ENCODE measurements at places on chromosomes 16 and 17. TPM values are rescaled to one million over a fixed set of nuclear protein-coding genes. Genes with fewer than 3 reads are reported as not detected.

DNA sequence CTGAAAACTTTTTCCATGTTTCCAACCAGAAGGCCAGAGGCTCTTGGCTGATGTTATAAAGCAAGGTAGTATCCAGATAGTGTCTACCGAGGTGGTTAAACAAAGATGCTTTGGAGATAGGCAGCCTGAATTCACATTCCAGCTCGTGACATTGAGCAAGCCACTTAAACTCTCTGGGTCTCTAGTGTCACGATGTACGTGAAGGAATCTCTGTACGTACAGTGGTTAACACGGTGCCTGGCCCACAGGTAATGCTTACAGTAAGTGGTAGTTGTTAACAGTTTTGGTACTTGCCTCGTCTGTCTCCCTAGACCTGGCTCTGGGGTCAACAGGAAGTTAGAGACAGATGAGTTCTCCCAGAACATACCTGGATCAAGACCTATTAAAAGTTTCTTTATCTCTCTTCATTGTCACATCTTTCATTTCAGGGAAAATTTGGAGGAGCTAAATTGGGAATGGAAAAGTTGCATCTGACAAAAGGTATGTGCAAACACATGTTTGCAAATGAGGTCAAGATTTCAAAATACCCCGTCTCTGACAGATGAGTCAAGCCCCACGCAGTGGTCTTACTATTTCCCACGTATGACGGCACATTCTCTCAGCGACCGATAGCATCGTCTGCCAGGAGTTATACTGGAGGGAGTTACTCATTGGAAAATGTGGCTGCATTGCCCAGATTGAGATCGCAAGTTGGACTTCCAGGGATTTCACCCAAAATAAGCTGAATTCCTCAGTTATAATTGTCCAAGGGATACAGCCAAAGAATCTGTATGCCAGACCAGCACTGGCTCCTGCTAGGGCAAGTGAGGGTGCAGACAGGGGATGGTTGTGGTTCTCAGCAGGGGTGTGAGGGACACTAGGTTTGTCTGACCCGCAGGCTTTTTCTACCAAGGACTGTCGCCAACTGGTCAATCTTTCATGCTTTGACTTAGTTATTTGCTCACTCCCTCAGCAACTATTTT is 18.9 kb upstream of the MYH10 start:
- no peak for DNase-seq

DNA sequence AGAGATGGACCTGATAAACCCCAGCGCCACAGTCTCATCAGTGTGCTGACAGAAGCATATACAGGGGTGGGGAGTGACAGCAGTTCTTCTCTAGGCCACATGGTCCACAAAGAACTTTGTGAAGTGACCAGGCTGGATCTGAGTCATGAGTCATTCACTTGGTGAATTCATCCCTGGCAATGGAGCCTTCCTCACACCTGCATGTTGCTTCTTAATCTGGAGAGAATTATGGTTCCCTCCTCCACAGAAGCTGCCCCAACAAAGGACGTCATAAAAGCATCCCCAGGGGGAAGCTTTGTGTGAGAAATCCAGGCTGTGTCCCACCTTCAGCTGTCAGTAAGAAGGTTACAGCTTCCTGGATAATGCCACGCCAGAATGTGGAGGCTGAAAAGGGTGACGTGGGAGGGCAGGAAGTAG is 215.6 kb upstream of the MAF start:
- no peak for DNase-seq

DNA sequence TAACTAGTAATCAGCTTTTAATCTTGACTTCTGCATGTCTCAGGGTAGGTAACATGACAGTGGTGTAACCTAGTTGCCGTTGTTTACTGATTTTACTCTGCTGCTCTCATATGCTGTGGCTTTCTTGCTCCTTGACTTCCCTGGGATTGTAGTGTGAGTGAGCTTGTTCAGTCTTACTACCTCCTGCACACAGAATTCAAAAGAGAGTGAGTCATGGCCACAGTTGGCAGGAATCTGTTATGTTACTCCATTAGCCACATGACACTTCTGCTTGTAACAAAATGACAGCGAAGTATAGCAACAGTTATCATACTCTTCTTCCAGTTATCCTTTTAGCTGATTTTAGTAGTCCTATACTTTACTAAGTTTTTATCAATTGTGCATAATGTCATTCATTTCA is 18.8 kb downstream of the TNRC6A start:
- DNase-seq, result no peak

DNA sequence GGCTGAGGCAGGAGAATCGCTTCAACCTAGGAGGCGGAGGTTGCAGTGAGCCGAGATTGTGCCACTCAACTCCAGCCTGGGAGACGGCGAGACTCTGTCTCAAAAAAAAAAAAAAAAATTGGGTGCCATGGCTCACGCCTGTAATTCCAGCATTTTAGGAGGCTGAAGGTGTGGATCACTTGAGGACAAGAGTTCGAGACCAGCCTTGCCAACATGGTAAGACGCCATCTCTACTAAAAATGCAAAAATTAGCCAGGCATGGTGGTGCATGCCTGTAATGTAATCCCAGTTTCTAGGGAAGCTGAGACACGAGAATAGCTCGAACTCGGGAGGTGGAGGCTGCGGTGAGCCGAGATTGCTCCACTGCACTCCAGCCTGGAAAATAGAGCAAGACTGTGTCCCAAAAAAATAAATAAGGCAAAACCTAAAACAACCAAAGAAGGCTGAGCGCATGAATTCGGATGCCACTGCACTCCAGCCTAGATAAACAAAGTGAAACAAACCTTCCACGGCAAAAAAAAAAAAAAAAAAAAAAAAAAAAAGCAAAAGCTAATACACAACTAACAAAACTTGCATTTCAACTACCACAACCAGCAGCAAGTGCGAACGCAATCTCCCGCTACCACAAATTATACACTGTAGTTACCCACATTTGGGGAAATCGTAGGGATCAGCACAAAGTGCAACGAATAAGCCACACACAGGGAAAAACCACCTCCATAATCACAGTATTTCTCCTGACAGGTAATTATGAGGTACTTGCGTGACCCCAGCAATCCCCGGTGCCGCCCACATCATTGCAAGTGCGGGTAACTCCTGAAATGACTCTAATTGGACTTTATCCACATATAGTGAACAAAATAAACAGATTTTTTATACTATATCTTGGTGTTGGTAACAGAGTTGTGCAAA is 25.6 kb downstream of the TEX14 start:
- DNase-seq, result no peak

- DNase-seq, result peak; percentile 90
Measured at GRCh38 chr17:73645050-73645871, 1.0 kb upstream of the SDK2 start.

DNA sequence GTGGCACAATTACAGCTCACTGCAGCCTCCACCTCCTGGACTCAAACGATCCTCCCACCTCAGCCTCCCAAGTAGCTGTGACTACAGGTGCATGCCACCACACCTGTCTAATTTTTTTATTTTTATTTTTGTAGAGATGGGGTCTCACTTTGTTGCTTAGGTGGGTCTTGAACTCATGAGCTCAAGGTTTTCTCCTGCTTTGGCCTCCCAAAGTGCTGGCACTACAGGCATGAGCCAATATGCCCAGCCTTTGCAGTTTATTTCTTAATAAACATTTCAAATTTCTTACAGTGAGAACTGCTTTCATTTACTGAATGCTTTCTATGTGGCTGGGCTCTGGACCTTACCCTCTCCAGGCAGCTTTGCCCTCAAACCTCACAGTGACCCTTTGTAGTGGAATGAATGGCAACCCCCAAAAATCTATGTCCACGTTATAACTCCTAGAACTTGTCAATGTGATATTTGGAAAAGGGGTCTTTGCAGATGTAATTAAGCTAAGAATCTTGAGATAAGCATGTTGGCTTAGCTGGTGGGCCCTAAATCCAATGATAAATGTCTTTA is 1.6 kb upstream of the TNP2 start:
- DNase-seq, result no peak

DNA sequence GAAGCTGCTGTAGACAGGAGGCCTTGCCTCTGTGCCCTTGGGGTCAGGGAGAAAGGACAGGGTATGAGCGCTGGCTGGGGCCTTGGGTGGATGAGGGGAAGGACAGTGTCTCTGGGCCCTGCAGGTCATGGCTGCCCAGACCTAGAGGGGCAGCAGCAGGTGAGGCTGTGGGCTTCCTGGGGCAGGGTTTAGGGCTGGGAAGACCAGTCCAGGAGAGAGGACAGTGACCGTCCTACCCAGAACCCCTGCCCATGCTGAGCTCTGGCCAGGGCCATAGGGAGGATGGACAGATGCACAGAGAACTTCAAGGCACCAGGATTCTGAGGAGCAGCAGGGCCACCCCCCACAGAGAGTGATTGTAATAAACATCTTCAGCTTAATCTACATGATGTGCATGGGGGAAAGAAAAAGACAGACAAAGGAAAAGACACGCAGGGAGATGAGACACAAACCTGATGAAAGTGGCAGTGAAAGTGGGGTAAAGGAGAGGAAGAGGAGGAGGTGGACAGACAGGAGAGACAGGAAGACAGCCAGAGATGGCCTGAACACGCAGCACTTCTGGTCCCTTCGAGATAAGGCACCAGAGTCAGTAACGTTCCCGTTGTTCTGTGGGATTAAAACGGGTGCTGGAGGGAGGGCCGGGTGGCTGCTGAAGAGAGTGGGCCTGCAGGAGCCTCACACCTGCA is 17.5 kb downstream of the FLOT2 start:
- no peak for DNase-seq

DNA sequence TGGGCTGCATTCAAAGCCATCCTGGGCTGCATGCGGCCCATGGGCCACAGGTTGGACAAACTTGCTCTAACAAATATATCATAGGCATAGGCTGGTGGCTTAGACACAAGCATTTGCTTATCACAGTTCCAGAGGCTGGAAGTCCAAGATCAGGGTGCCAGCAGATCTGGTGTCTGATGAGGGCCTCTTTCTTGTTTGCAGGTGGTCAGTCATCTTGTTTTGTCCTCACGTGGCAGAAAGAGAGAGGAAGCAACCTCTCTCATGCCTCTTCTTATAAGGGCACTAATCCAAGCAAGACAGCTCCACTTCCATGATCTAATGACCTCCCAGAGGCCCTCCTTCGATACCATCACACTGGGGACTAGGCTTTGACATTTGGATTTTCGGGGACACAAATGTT is 238.7 kb upstream of the TNRC6C start:
- DNase-seq, result no peak

- no peak for DNase-seq
Measured at GRCh38 chr16:57527610-57528360, 8.6 kb downstream of the CCDC102A start.

DNA sequence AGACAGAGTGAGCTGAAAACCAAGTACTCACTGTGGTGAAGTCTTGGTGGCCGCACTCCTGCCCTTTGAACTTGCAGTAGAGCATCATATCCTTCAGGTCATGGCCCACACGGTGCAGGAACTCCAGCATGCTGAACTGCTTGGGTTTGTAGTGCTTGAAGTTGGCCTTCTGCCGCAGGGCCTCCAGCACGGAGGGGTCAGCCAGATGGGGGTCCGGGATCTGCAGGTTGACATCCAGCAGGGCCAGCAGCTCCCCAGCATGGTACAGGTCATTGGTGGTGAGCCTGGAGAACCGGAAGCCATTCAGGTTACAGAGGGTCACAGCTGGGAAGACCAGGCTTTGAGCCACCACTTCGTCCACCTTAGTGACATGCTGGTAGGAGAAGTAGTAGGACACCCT is 99.1 kb upstream of the CCL2 start:
- no peak for DNase-seq

DNA sequence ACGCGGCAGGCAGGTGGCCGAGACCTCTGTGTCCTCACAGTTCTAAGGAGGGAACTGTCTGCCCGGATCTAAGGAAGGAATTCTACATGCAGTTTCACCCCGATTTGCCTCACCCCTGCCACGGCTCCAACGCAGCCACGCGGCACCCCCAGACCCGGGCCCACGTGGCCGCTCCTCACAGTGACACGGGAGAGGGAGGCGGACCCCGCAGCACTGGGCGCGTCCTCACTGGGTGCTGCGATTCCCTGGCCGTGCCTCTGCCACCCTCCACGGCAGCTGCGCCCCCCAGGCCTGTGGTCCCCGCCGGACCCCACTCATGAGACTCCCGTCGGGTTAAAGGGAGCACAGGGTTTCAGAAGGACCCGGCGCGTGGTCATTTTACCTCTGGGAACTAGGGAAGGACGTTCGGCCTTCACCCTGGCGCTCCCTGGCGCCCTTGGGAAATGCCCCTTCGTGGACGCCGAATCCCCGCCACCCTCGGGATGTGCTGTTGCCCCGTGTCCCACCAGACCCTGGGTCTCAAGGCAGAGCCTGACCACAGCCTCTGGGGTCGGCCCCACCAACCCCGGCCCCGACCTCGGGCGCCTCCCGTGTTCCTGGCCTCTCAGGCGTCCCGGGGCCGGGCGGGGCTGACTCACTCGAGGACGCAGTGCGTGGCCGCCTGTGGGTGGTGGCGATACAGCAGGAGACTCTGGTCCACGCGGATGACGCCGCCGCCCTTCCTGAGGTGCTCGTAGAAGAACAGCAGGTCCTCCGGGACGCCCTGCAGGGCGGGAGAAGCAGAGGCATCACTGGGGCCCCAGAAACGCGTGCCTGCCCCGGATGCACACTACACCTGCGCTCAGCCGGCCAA is 118.8 kb upstream of the METRNL start:
- DNase-seq, result peak; percentile 87

GRCh38 chr17:61837175-61838051 is 25.9 kb downstream of the BRIP1 start:
- DNase-seq, result peak; percentile 55

GRCh38 chr16:22098405-22099255 is 6.3 kb downstream of the VWA3A start:
- no peak for DNase-seq

- DNase-seq, result no peak
Measured at GRCh38 chr17:67575325-67575724, 142.4 kb upstream of the NOL11 start.

DNA sequence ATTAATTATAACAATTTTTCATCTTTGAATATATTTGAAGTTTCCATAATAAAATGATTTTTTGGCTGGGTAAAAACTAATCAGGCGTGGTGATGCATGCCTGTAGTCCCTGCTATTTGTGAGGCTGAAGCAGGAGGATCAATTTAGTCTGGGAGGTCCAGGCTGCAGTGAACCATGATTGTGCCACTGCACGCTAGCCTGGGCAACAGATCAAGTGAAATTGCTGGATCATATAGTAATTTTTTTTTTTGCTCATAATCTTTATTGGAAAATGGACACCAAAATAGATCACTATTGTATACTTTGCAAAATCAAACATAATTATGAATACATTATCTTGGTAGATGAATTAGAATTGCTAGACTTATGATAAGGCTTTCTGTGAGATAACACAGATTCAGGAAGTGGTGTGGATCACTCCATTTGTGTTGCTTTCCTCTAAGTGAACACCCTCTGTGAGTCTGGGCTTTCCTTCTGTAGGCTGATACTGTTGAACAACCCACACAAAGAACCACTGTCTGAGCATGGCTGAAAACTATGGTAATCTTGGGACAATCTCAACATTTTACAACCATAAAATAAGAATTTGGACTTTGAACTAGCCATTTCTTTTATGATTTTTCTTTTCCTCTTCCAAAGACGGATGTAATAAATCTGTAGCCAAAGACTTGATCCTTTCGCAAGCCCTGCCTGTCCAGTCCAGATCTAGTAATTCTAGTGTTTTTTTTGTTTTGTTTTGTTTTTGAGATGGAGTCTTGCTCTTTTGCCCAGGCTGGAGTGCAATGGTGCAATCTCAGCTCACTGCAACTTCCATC is 5.6 kb upstream of the ST3GAL2 start:
- no peak for DNase-seq

KLHL36 gene
- 54.7 TPM for total RNA-seq

MT4 gene
- not detected for total RNA-seq

FOXL1 gene
- total RNA-seq, result 1.0 TPM

PEMT gene
- 18.9 TPM for total RNA-seq

SLC52A1 gene
- total RNA-seq, result 4.0 TPM

SKAP1 gene
- total RNA-seq, result 4.2 TPM

MPO gene
- 1.0 TPM for total RNA-seq

TIGD7 gene
- 6.0 TPM for total RNA-seq

ALOX12B gene
- total RNA-seq, result not detected

SPATA32 gene
- not detected for total RNA-seq

ARL5C gene
- not detected for total RNA-seq

Data from upper lobe of left lung (tissue), 6 donors.